ENCODE measurements at places on chromosomes 2 and 18.

DNA sequence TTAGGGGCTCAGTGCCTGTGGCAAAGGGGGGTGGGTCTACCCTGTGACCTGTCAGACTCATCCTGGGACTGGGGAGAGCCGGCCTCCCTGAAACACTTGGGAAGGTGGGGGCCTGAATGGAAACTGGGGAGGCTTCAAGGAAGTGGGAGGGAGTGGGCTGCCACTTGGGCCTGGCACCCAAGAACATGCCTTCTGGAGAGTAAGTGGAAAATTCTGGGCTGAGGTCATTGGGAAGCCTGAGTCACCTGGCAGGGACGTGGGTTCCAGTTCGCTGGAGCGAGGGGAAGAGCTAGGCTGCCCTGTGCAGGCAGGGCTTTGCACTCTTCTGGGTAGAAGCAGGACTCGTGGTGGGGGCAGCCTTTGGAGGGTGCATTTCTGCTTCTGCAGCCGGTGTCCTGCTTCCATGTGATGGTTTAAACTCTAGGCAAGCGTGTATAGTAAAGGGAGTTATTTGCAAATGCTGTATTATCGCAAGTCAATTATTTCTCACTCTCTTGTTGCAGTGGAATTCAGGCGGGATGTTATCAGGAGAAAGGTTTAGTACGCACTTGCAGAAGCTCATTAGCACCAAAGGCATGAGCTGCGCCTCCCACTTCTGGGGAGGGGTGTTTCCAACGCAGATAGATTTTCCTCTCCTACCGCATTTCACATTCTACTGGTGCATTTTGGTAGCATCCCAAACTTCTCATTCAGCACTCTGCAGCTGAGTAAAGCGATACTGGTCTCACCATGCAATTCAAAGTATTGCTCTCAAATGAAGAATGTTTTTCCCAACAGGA, 3.8 kb downstream of the LRRFIP1 start:
- no peak for DNase-seq

- no peak for DNase-seq
These were observed 1.8 kb upstream of the FRZB start for GRCh38 chr2:182868054-182868796.

DNA sequence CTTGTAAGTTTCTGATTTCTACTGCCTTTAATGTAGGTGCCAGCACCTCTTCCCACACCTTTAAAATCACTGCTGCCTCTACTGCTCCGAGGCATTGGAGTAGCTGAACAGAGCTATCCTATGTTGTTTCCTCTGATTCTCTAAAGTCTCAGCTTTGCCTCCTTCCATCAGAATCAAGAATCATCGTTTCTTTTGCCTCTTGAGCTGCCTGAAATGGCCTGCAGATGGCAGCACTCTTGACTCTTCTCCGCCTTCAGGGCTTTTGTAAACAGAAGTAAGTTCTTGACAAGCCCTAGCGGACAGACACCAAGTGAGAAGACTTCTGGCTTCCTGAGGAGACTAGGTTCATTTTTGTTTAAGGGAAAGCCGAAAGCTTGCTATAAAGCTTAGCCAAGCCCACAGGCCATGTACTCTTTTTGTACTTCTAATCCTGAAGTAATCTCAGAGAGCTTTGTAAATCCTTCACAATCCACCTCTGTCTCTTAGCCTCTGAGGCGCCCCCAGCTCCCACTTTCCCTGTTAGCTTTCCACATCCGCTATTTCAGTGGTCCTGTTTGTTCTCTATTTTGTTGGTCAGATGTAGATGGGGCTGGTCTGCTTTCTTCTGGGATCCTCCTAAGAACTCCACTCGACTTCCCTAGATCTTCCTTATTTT, 48.4 kb downstream of the GTF3C3 start:
- DNase-seq: peak; percentile 34

GRCh38 chr2:11955314-11955713, 208.9 kb downstream of the LPIN1 start:
- peak; percentile 83 for DNase-seq

GRCh38 chr2:65136253-65136652, 6.3 kb upstream of the RAB1A start:
- no peak for DNase-seq

- no peak for DNase-seq
These were observed 131.4 kb upstream of the MAPRE2 start for GRCh38 chr18:34909637-34910364.

DNA sequence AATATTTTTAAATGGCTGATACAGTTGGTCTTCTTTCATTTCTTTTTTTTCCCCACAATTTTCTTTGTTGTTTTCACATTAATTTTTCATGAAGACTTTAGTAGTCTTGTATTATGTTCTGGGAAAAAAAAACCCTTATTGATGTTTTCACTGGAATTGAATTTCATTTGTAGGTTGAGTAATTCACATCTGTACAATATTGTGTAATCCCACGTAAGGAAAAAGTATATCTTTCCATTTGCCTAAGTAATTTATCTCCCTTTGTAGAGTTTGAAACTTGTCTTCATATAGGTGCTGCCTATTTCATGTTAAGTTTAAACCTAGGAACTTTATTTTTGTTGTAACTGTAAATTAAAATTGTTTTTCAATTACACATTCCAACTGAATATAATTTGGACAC, 2.0 kb downstream of the DNAJC27 start:
- no peak for DNase-seq

DNA sequence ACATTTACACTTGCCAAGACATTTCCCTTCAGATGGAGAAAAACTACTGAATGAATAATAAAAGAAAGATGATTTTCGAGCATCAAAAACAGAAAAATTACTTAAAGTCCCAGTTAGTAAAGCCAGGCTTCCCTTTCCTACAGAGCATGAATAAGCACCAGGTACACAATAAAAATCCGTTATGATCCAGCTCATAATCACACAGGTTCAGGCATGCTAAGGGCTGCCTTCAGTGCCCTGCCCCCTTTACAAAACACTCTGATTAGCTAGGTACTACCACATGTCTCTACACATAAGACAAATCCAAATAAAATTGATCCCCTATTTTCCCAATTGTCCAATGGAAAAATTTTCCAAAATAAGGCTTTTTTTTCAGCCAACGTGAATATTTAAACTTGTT, 413.2 kb upstream of the LRATD1 start:
- no peak for DNase-seq

GRCh38 chr2:19538411-19538963, 180.1 kb upstream of the OSR1 start:
- peak; percentile 2 for DNase-seq

GRCh38 chr18:56492136-56492535, 146.3 kb downstream of the TXNL1 start:
- DNase-seq: no peak

DNA sequence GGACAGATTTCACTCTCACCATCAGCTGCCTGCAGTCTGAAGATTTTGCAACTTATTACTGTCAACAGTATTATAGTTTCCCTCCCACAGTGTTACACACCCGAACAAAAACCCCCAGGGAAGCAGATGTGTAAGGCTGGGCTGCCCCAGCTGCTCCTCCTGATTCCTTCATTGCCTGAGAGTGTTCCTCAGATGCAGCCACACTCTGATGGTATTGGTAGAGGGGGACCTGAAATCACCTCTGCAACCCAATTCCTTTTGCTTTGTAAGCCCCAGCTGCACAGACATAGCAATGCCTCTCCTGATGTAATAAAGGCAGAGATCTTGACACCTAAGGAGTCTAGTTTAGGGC, 1529.8 kb downstream of the RPIA start:
- DNase-seq: no peak

DNA sequence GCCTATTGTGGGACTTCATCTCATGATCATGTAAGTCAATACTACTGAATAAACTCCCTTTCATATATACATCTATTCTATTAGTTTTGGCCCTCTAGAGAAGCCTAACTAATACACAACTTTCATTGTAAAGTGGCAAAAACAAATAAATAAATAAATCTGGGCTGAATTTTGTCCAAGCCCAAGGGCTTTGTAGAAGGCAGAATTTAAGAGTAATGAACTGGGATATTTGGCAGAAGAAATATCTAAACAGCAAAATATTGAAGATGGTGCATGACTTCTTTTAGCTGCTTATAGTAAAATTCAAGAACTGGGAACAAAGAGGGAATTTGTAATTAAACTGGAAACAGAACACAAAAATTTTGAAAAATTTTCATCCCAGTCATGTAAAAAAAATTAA, 246.7 kb upstream of the GULP1 start:
- DNase-seq: no peak

DNA sequence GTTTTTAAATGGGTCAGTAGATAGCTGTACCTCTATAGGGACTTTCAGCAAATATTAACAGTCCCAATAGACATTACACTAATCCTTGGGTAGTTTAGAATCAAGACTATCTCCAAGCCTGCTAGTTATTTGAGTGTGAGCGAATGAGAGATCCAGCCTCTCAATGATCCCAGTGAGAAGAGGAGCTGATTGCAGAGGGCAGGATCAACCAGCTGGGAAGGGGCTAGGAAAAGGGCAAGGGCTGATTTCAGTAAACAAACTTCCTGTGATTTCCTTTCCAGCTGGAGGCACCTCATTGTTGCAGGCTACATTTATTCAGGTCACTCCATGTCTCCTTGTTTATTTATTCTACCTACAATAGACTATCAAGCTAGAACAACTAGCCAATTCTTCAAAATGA, 84.1 kb upstream of the CTNNA2 start:
- no peak for DNase-seq

- DNase-seq: peak; percentile 41
These were observed 223.7 kb downstream of the SOX11 start for GRCh38 chr2:5915881-5916310.

GRCh38 chr18:8778386-8778785, 73.0 kb downstream of the MTCL1 start:
- no peak for DNase-seq

GRCh38 chr2:36174920-36175319, 180.7 kb upstream of the CRIM1 start:
- DNase-seq: no peak

GRCh38 chr18:55407774-55408535, 180.0 kb downstream of the TCF4 start:
- no peak for DNase-seq

DNA sequence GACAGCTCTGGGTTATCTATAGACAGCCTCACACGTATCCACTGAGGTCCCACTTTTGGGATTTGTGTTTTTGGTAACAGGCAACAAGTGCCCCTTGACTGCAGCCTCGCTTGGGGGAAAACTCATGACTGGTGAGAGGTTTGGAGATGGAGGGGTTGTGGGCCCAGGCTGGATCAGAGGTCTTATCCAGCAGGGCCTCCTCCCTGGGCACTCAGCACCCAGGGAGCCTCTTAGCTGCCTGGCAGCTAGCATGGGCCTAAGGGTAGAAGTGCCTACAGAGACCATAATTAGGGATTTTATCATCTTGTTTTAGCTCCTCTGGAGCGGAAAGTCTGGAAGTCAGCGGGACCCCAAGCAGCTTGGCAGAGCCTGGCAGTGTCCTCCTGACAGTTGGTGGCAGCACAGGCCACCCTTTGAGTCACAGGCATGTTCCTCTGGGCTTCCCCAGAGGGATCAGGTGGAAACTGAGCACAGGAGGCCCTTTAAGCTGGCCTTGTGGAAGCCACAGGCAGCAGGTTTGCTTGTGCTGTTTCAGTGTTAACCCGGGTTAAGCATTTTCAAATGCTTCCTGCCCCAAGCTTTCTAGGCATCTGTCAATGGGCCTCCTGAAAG, 143.1 kb downstream of the KCTD1 start:
- no peak for DNase-seq

- no peak for DNase-seq
These were observed 94.8 kb upstream of the ZNF516 start for GRCh38 chr18:76589866-76590265.

DNA sequence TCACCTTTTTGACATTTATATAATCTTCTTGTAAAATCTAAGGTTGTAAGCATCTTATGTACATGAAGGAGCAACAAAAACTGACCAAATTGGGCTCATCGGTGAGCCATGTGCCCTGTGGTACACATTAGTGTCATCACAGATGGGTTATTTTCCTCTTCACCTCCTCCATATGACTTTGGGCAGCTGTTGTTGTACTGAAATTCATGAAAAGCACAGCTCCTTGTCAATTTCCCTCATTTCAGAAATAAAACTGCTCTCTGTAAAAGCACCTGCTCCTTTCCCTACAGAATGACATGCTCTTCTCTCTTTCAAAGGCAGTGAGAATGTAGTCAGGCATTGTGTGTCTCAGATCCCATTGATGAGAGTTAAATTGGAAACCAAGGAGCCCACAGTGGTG, 42.0 kb downstream of the DTNA start:
- DNase-seq: no peak

GRCh38 chr2:10142640-10142965, 20.1 kb downstream of the RRM2 start:
- DNase-seq: no peak

- DNase-seq: no peak
These were observed 487.2 kb downstream of the GALR1 start for GRCh38 chr18:77736842-77737241.

GRCh38 chr18:59272891-59273758, at the start of gene RAX:
Gene RAX (minus strand): TSS chr18:59273454. CDS start chr18:59273206, 248 bp downstream.
- DNase-seq: no peak

GRCh38 chr2:104976603-104977120, 61.2 kb upstream of the MRPS9 start:
- peak; percentile 83 for DNase-seq

- DNase-seq: no peak
These were observed 17.0 kb upstream of the CD8A start for GRCh38 chr2:86807468-86808275.

GRCh38 chr2:9800639-9800974, 42.7 kb upstream of the TAF1B start:
- DNase-seq: no peak

GRCh38 chr18:63831080-63831788, 56.0 kb downstream of the SERPINB7 start:
- DNase-seq: no peak

DNA sequence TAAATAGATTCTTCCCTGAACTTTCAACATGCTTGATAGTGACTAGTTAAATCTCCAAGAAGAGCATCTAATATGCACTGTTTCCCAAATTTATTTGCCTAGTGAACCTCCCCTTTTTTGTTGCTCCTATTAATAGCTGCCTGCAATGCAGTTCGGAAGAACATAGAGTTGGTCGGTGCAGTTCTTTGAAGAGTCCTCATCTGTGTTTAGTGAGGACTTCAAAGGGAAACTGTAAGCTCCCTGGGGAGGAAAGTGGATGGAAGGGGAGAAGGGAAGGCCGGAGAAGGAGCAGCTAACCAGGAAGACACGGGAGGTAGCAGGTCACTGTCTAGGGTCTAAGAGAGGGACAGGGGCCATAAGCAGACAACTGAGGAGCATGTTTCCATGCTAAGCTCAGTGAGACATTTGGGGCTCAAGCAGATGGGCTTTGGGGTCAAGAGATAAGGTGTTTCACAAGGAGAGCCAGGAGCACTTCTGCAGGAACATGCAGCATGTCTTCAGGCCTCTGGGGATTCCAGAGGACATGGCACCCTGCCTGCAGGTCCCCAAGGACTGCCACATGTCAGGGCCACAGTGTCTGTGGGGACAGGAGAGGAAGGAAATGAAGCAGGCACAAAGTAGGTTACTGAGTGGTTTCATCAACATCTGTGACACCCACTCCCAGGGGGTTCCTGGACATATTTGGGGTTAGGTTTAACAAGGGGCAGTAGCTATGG, 48.7 kb upstream of the ANXA4 start:
- DNase-seq: peak; percentile 89

Data from HL-60 (cell line).